Activated naive CD8-positive, alpha-beta T cell treated with anti-CD3 and anti-CD28 coated beads, Interleukin-2, amount 10 ng/mL, durations not matched to agents 7 days and 5 days (primary cell): ENCODE measurements at places on chromosomes 12 and 14.
A peak's percentile ranks its signal among the peaks of the same experiment; 100 is the strongest.

- no peak for DNase-seq
- no peak overlapping the region for H3K27ac ChIP-seq
- H3K27me3 ChIP-seq: no peaks in the 10 kb centered on the region
- H3K4me3 ChIP-seq: no peak overlapping the region
- no peaks in the 10 kb centered on the region for H3K4me1 ChIP-seq
These were observed 241.6 kb downstream of the TMEM132D start for GRCh38 chr12:129662234-129662633.

GRCh38 chr12:104355630-104356029, 52.1 kb downstream of the EID3 start:
- H3K4me1 ChIP-seq: peaks cover 2% of the 10 kb centered on the region
- H3K36me3 ChIP-seq: peaks cover 5% of the 10 kb centered on the region
- H3K27ac ChIP-seq: no peak overlapping the region

DNA sequence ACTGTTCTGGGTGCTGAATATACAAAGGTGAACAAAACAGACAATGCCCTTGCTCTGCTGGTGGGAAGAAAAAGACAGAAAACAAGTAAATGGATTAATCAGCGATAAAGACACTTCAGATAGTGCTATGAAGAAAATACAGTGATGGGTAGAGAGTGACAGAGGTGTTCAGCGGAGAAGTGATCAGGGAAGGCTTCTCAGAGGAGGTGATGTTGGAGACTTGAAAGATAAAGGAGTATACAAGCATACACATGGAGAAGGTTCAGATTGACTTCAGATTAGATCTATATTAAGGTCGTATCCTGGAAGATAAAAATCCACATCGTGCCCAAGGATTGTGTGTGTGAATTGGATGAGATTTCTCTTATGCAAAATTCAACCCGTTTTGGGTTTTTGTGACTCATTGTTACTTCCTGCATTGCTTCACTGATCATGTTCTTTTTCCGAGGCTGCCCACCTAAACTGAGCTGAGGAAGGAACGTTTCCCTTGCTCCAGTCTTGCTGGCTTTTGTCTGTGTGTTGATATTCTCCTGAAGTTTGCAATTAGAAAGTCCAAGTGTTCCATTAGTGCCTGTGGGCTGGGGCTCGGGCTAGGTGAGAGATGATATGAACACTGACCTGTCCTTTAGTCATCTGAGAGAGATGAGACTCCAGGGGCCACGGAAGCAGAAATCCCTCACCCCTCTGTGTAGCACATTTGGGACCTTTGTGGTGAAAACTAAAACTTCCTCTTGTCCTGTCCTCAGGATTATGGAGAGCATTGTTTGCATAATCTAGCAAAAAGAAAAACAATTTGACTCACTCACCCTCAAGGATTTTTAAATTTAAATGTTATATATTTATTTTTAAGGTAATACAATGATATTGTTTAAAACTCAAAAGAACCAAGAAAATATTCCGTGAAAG, 27.6 kb downstream of the PLXNC1 start:
- peaks cover 55% of the 10 kb centered on the region for H3K36me3 ChIP-seq
- peaks cover 48% of the 10 kb centered on the region for H3K4me1 ChIP-seq
- H3K27ac ChIP-seq: peak overlapping the region; percentile 1
- H3K4me3 ChIP-seq: peak overlapping the region; percentile 29

GRCh38 chr12:54025499-54026405, 2.5 kb upstream of the HOXC6 start:
- H3K36me3 ChIP-seq: no peaks in the 10 kb centered on the region
- H3K4me3 ChIP-seq: no peak overlapping the region
- H3K27me3 ChIP-seq: peaks cover 91% of the 10 kb centered on the region
- DNase-seq: no peak
- H3K27ac ChIP-seq: no peak overlapping the region

DNA sequence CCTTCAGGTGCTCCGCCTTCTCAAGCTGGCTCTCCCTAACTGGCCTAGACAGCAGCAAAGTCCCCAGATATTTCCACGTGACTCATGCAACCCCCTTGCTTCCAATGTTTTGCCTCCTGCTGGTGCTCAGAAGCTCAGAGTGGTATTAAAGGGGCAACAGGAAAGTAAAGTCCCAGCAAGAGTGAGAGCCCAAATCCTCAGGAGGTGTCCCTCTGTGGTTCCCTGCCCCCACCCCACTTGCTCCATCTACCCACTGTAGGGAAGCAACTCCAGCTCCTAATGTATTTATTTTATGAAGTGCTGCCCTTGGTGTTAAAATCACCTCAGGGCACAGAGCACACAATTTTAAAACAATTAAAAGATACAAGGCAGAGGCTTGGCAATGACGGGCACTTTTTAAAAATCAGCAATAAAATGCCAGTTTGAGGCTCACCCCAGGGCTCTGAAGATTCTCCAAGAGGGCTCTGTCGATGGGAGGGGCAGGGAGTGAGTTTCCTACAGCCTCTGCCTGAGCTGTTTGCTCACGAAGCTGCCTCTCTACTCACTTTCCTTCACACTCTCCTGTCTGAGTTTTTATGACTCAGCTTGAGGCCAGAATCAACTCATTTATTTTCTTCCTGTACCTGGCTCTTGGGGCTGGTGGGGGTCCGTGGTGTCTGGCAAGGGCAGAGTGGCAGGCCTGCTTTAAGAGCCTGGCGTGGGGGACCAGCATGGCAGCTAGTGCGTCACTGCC, 81.9 kb upstream of the MAX start:
- H3K27ac ChIP-seq: no peak overlapping the region
- DNase-seq: no peak
- peaks cover 6% of the 10 kb centered on the region for H3K36me3 ChIP-seq
- peaks cover 16% of the 10 kb centered on the region for H3K4me1 ChIP-seq

- H3K36me3 ChIP-seq: no peaks in the 10 kb centered on the region
- peaks cover 4% of the 10 kb centered on the region for H3K27me3 ChIP-seq
- DNase-seq: no peak
These were observed 371.5 kb downstream of the LRIG3 start for GRCh38 chr12:58548801-58549200.

- no peak overlapping the region for H3K4me3 ChIP-seq
- H3K27ac ChIP-seq: no peak overlapping the region
- H3K27me3 ChIP-seq: no peaks in the 10 kb centered on the region
- H3K36me3 ChIP-seq: peaks cover 2% of the 10 kb centered on the region
These were observed 52.6 kb downstream of the RBMS2 start for GRCh38 chr12:56574210-56574609.

- no peaks in the 10 kb centered on the region for H3K36me3 ChIP-seq
- DNase-seq: no peak
- no peak overlapping the region for H3K27ac ChIP-seq
- H3K27me3 ChIP-seq: peaks cover 9% of the 10 kb centered on the region
These were observed 7.2 kb downstream of the ALDH2 start for GRCh38 chr12:111773801-111774551.
